PC-9 (cell line): ENCODE measurements at places on chromosomes 11 and 22.

DNA sequence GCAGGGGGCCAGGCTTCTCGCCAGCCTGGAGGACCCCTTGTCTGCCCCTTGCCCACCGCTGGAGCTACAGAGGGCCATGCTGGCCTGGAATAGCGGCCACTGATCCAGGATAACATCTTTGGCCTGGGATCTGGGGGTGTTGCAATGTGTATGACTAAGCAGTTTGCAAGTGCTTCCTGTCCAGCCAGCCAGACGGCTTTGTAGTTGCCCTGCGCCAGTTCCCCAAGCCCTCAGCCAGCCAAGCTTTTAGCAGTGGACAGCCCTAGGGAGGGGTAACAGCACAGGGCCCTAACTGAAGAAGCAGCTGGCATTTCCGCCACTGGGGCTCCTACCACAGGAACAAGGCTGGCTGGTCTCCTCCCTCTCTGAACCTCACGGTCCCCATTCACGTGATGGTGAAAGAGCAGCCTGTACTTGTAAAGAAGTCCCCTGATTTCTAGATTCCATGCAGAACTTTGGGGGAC lies 32.1 kb downstream of the UQCR10 start:
- peak; percentile 98 for DNase-seq

DNA sequence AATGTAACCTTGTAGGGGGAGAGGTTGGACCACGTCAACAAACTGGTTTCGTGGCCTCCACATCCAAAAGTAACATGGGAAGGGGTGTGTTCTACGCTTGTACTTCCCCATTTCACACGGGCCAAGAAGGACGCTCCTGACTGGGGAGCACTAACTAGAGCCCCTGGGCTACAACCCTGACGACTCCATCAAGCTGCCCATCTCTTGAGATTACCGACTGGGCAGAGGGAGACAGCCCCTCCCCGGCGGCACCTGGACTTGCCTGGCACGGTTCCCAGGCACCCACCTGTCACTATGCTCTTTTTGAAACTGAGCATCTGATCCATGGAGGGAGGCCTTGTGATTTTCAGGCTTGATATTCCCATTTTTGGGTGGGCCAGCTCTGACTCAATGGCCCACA lies 68.5 kb downstream of the SHANK2 start:
- DNase-seq = no peak

DNA sequence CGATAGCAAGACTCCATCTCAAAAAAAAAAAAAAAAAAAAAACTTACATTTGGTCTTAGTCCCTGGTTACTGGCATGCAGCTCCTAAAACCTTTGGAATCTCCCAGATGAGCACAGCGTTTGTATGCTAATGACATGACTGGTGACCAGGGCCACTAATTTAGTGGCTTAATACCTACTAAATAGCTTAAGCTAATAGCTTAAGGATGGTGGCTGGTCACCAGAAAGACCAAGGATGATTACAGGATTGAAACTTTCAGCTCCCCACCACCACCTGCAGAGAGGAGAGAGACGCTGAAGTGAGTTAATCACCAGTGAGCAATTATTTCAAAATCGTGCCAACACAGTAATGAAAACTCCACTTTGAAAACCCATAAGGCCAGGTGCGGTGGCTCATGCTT lies 37.1 kb downstream of the DENND5A start:
- no peak for DNase-seq

DNA sequence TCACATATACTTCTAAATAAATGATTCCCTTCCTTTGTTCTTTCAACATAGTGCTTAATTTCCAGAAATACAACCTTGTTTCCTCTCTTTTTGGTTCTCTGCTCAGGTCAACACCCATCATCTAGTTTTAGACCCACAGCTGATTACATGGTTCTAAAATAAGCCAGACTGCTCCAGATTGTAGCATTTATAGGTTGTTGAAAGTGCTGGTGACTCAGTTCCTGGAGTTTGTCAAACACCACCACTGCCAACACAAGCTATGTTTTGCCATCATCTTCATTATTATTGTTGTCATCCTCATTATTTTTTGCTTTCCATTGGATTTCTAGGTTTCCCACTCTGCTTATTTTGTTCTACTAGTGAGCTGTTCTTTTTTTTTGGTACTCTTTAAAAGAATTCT lies 22.3 kb upstream of the MMP20 start:
- no peak for DNase-seq

- DNase-seq = no peak
These were observed 2.1 kb downstream of the NECTIN1 start for GRCh38 chr11:119726585-119727522.

GRCh38 chr11:57482782-57483561 lies 22.6 kb downstream of the RTN4RL2 start:
- DNase-seq = peak; percentile 45
